ENCODE measurements at places on chromosomes 5 and 9.

DNA sequence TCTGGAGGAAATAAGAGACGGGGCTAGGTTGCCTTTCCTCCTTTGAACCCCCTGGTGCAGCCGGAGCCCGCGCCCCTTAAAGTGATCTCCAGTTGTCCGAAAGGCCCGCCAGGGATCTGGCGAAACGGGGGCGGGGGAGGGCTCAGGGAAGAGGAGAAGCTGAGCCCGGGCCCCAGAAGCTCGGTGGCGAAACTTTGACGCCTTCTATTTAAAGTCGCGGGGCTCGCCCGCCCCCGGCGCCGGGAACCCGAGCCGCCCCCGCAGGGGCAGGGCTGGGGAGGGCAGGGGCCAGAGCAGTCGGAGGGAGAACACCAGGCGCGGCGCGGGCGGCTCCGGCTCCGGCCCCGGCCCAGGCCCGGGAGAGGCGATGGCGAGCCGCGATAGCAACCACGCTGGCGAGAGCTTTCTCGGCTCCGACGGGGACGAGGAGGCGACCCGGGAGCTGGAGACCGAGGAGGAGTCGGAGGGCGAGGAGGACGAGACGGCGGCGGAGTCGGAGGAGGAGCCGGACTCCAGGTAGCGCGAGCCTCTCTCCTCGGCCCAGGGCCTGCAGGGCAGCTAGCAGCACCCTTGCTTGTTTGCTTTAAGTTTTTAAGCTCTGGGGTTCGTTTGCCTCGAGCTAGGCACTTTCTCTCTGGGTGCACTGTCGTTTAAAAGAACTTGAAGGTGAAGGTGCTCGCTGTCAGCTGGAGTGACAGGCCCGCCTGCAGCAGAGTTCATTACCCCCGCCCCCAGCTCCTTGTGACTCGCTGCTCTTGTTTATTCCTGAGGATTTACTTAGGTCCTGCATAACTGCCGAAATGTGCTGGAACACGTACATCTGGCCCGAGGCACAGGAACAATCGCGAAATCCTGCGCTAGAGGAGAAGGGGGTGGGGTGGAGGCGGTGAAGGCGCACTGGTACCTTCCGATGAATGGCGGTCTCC is at the start of gene CMYA5:
Gene CMYA5, plus strand, starts transcription at position 296 of the 926 bp plus-strand sequence. Its CDS starts 72 bp downstream, at position 368.
- DNase-seq, result no peak

GRCh38 chr9:106861640-106862109 is 1.3 kb upstream of the ZNF462 start:
- no peak for DNase-seq

DNA sequence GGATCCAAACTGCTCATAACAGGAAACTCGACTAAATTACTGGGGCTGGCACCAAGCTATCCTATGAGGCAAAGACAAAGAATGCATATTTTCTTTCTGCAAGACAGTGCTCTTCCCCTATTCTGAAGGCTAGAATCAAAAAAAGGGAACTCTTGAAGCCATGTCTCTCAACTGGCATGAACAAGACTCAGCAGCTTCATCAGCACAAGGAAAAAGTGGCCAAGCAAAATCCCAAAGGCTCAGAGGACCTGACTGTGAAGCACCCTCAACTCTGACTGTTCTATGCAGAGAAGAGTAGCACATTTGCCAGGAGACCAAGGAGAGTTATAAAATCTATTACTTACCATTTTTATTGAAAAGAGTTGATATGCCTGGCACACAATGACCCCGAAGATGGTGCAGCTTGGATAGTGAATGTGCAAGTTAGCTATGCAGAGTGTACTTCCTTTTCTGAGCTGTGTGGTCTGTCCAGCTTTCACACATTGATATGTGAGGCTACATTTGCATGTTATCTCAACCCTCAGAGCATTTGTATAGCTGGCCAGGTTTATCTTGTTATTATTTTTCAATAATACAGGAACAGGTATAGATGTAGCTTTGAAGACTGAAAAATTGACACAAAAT is 51.0 kb upstream of the FYB1 start:
- DNase-seq, result no peak

DNA sequence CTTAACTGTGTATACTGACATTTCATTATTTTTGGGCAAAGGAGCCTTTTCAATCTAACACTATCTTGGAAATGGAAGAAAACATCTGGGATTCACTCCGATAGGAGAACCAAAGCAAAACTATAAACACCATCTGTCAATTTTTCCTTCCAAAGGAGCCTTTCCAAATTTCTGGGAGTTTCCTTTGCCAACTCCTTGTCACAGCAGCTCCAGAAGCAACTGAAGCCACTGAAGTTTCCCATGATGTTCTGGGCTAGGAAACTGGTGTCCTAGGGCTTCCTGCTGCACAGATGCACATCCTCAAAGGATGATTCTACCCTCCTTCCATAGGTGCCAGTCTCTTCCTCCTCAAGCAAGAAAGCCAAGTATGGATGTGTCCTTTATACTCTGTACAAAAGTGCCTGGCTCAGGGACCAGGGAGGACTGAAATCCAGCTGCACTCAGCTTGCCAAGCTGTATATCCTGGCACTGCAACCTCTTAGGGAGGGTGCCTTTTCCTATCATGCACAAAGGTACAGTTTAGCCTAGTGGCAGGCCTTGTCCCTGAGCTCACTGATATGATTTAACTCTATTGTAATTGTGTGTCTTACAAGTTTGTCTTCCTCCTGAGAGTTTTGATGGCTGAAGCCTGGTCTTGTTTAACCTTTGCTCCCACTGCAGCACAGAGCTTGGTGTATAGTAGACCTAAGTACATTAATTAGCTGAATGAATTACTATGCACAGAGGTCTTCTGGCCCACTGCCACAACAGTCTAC is 8.4 kb upstream of the UBAP1 start:
- DNase-seq, result no peak

GRCh38 chr5:93790401-93790800 is 49.0 kb upstream of the POU5F2 start:
- DNase-seq, result no peak

DNA sequence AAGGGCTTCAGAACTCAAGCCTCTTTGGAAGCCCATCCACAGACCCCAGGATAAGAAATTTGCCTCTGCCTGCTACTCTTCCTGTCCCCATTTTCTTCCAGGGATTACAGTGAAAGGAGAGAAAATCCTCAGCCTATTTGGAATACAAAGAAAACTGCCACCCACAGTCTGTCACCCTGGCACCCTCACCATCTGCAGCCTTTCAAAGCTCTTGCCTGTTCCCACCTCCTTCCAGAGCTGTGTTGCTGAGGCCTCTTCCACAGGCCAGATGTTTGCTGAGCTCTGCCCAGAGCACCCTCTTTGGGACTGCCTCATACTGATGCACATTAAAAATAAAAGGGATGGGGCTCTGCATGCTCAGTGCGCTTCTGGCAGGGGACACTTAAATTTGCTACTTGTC is 35.9 kb upstream of the TAF1L start:
- no peak for DNase-seq

DNA sequence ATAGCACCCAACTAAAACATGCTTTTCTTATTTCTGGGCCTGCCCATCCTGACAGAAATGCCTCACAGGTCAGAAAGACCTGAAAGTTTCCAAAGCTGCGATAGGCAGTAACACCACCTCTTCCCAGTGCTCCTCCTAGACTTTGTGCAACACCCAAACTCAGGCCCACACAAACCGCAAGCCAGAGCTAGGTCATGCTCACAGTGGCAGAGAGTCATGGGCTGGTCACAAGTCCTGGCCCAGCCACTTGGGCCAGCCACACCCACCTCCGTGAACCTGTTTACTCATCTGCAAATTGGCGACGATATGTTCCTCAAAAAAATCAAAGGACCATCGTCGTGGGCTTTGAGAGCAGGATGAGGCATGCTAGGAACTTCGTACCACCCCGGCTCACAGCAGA is 44.0 kb upstream of the SLC25A51 start:
- DNase-seq, result no peak

GRCh38 chr5:125992050-125992449 is 431.2 kb upstream of the GRAMD2B start:
- DNase-seq, result no peak

GRCh38 chr5:27341342-27341741 is 303.0 kb upstream of the CDH9 start:
- no peak for DNase-seq

DNA sequence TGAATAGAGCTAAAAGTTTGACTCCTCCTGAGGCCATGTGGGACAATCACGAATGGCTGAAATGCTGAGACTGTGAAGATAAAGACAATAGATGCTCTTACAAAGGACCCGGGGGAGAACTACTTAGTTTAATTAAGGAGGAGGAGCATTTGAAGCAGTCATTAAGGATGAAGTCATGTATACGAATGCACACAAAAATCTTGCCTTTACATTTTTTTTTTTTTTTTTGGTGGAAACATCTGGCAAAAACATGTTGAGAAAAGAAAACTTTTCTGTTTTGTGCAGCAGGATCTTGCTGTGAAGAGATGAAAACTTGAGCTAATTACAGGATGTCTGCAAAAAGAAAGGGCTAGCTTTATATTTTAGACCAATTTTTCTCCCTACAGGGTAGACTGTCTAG is 42.3 kb upstream of the NR3C1 start:
- peak; percentile 73 for DNase-seq

- no peak for DNase-seq
Observed at GRCh38 chr5:56464935-56465768, 232.0 kb upstream of the ANKRD55 start.

GRCh38 chr5:172593306-172593705 is 47.8 kb upstream of the NEURL1B start:
- no peak for DNase-seq

GRCh38 chr5:33281431-33281843 is 159.3 kb upstream of the TARS1 start:
- DNase-seq, result no peak

All from spinal cord (tissue), 10 donors.